ENCODE measurements at places on chromosomes 1 and 21.

GRCh38 chr1:38929476-38929875 lies 12.2 kb downstream of the RHBDL2 start:
- no peak for DNase-seq

- DNase-seq, result peak; percentile 19
Measured at GRCh38 chr1:110004583-110004982, 20.0 kb downstream of the AHCYL1 start.

DNA sequence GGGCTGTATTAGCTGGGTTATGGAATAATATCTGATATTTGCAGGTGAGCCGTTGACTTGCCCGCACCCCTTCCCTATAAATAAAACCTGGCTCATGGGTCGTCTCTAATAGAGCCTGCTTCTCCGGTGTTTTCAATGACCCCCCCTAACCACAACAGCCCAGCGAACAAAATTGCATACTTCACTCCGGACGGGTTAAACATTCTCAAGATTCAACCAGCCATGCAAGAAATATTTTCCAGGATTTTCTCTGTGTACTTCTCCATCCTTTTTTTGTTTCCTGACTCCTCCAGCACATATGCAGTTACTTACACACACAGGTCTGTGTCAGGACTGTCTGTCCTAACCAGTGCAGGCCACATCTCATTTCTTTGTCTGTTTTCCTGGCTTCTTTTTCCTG lies 267.7 kb downstream of the ZNF648 start:
- DNase-seq, result no peak

- no peak for DNase-seq
Measured at GRCh38 chr1:223654083-223654482, 11.4 kb downstream of the CAPN8 start.

DNA sequence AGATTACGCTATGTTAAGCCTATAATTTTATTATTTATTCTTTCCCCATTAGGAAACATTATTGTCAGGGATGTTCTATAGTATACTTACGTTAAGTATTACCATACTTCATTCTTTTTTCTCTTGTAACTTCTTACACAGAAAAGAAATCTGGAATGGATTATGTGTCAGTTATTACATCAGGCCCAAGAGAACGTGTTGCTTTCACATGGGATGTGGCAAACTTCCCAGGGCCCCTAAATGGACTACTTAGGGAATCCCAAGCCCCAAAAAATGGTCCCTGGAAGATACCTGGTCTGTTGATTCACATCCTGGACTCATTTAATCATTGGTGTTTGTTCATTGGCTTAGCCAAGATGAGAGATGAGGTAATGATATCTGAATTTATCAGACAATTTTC lies 249.8 kb downstream of the NRIP1 start:
- no peak for DNase-seq

GRCh38 chr1:18137759-18138345 lies 30.3 kb downstream of the IGSF21 start:
- no peak for DNase-seq

DNA sequence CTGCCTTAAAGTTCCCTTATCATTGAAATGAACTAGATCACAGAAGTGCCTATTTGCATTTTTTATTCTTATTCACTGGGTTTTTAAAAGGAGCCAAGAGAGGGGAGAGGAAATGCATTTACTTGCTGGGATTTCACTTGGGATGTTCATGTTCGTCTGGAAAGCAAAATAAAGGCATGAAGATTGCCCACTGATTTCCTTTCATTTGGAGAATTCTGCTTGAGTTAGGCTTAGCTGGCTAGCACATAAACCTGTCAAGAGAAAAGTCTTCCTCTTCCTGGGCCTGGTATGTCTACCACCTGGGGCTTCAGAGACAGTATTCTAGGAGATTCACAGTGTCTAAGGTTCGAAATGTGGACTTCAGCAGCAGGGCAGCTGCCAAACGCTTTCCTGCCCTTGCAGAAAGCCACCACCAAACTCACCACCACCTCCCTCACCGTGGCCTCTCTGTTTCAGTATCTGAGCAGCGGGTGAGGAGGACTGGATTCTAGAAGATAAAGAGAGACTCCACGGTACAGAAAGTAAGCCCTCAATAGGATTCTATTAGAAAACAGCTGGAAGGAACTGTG lies 44.5 kb downstream of the HIVEP3 start:
- DNase-seq, result no peak

GRCh38 chr1:248853663-248854375 lies 5.1 kb downstream of the ZNF692 start:
- peak; percentile 46 for DNase-seq

GRCh38 chr1:16048573-16049189 lies 5.1 kb downstream of the CLCNKB start:
- DNase-seq, result peak; percentile 48

GRCh38 chr1:7262611-7263010 lies 477.4 kb downstream of the CAMTA1 start:
- DNase-seq, result no peak

GRCh38 chr21:31634993-31635392 lies 24.5 kb upstream of the SOD1 start:
- no peak for DNase-seq

GRCh38 chr1:165473081-165473480 lies 28.2 kb upstream of the RXRG start:
- DNase-seq, result no peak

DNA sequence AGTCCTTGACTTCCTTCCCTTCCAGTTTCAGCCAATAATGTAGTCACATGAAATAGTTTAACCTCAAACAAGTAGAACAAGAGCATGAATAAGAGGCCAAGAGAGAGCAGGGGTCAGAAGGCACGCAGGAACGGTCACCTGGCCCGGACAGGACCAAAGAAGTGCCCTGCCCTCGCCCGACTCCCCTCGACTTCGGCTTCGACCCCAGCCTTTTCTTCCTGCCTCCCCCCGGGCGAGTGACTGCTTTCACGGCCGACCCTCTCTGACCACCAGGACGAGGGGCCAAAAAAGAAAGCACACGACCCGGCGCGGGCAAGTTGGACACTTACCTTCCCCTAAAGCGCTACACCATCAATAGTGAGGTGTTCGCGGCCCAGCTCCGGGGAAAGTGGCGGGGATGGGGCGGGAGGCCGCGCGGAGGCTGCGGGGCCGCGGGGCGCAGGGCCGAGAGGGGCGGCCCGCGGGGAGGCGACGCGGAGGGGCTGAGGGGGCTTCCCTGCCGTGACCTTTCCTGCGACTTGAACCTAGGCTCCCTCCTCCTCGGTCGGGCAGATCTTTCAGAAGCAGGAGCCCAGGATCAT lies 519 bp downstream of the RERE start:
- DNase-seq, result no peak

DNA sequence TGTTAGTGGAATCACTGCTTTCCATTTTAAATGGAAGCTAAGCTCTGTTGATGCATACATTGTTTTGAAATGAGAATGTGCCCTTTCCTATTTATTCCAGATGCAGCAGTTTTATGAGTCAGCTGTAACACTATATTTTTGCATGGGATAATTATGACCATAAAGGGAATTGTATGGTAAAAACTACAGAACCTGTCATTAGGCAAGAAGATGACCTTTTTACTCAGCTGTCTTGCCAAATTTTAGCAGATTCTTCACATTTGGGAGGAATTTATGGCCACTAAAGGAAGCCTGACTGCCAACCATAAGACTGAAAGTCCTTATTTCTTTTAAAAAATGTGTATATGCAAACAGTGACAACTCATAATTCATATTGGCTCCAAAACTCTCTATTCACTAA lies 356.3 kb upstream of the PRMT6 start:
- no peak for DNase-seq

- DNase-seq, result no peak
Measured at GRCh38 chr1:36107394-36107793, 17.6 kb downstream of the COL8A2 start.

DNA sequence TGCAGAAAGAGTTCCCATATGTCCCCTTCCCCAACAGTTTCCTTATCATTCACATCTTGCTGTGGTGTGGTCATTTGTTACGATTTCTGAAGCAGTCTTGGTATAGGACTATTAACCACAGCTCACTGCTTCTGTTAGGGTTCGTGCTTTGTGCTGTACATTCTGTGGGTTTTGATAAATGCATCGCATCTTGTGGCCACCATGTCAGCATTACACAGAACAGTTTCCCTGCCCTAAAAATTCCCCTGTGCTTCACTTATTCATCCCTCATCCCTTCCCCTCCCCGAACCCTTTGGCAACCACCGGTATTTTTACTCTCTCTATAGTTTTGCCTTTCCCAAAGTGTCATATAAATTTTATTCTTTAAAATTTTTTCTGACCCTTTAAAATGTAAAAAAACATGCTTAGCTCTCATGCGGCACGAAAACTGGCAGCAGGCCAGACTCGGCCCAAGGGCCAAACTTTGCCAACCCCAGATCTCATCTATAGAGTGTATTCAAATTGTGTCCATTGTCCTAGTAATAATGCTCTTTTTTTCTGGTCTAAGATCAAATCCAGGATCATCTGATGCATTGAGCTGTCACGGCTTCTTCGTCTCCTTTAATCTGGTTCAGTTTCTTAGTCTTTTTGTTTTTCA lies 78.2 kb downstream of the SIM2 start:
- no peak for DNase-seq

DNA sequence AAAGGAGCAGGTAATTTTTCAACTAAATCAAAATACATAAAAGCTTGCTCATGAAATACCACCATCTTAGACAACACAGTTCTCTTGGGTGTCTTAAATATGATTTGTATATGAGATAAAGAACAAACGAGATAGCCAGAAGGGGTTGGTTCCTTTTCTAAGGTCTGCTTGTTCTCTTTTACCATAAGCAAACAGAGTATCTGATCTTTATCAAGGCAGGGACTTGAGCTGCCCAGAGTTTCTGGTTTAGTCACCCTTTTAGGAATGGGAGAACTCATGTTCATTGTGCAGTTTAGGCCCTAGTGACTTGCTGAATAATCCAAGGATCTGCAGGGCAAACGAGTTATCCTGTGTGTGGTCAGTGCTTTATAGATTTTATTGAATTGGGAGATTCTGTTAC lies 3.0 kb upstream of the SUCO start:
- DNase-seq, result no peak

GRCh38 chr1:226382030-226382429 lies 25.9 kb downstream of the PARP1 start:
- DNase-seq, result no peak

GRCh38 chr1:1162597-1163537 lies 10.8 kb upstream of the TTLL10 start:
- no peak for DNase-seq

DNA sequence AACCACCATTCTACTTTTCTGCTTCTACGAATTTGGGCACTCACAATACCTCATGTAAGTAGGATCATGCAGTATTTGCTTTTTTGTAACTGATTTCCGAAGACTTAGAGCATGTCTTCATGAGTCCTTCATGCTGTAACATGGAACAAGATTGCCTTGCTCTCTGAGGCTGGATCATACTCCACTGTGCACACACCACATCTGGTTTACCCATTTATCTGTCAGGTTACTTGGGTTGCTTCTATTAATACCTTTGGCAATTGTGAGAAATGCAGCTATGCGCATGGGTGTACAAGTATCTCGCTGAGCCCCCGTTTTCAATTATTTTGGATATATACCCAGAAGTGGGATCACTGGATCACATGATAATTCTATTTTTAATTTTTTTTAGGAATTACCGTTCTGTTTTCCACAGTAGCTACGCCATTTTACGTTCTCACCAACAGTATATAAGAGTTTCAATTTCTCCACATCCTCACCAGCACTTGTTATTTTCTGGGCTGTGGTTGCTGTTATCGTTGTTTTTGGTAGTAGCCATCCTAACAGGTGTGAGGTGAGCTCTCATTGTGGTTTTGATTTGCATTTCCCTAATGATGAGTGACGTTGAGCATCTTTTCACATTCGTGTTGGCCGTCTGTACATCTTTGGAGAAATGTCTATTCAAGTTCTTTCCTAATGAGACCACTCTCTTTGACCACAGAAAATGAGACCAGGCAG lies 10.7 kb upstream of the SLC2A5 start:
- no peak for DNase-seq

GRCh38 chr1:116352349-116352813 lies 20.7 kb upstream of the ATP1A1 start:
- peak; percentile 13 for DNase-seq

DNA sequence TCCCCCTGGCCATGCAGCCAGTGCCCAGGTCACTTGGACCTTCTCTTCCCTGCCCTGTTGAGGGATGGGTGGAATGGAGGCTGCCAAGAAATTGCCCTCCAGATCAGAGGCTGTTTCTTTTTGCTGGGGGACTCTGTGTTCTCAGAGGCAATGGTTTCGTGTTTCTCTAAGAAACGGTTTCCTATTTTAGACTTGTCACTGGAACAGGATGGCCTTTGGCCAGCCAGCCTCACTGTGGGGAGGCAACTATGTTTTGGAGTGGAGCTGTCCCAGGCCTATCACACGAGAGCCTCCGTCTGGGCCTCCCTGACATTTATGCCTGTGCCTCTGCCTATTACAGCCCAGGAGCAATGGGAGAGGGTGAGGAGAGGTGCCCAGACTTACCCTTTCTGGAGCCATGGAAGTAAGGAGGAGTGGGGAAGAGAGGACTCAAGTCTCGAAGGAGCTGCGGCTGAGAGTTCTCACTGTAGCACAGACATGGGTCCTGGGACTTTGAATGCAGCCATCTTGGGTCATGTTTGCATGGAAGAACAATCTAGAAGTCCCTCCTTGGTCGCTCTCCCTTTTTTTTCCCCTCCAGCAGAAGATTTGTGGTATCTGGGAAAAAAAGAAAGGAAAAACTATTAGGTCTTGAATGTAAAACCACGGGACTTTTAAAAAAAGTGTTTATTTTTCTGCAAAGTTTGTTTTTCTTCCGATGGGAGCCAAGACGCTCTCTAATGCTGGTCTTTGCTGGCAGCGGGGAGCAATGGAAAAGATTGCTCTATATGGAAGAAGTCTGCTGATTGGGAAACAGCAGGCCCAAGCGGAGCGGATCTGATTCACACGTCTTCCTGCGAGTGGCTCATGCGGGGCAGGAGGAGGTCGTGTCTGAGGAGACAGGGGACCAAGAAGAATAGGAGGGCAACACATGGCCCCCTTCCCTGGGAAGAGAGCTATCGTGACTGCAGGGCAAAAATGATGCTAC lies 219.2 kb downstream of the FOXD2 start:
- no peak for DNase-seq

DNA sequence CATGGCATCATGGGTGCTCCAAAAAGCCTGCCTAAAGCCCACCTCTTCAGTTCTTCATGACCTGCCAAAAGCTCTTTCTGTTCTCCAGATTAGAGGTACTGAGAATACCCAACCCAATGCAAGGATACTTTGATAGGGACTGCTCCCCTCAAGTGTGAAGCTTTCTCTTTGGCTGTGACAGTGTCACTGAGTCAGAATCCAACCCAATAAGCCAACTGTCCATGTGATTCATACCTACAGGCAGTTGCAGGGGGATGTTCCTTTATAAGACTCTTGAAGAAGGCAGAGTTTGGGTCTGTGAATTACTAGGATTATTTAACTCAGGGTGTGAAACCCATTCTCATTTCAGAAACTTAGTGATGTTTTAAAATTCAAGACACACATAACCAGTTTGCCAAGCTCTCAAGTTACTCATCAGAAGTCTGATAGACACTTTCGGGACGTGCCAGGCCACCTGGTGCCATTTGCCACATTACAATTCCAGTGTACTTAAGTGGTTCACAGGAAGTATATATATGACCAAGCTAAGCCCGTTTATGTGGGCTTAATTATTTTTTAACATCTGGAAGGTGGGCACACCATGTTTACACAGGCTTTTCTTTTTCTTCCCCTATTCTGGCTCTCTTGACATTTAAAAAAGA lies 265.8 kb downstream of the NFIA start:
- DNase-seq, result no peak

GRCh38 chr1:246002725-246003441 lies 504.2 kb downstream of the SMYD3 start:
- peak; percentile 77 for DNase-seq
